Skin of body (tissue), 3 donors: ENCODE measurements at places on chromosomes 12 and 14. TPM values are rescaled to one million over a fixed set of nuclear protein-coding genes. Genes with fewer than 3 reads are reported as not detected.

KRT85 gene
- 98.6 TPM for total RNA-seq

SLC7A8 gene
- 27.5 TPM for total RNA-seq

IKZF4 gene
- total RNA-seq, result 2.0 TPM

- no peak for DNase-seq
Measured at GRCh38 chr14:50550294-50550693, 9.7 kb upstream of the ATL1 start.

GRCh38 chr12:106863189-106863588 lies 88.7 kb downstream of the RIC8B start:
- DNase-seq, result no peak
